ENCODE measurements at places on chromosomes 6 and 20.

GRCh38 chr6:121770943-121771342 lies 335.5 kb downstream of the GJA1 start:
- DNase-seq, result no peak

- DNase-seq, result no peak
These were observed 54.7 kb downstream of the ELOVL5 start for GRCh38 chr6:53294095-53294494.

- DNase-seq, result no peak
These were observed 7.4 kb downstream of the ACSS2 start for GRCh38 chr20:34883809-34884208.

DNA sequence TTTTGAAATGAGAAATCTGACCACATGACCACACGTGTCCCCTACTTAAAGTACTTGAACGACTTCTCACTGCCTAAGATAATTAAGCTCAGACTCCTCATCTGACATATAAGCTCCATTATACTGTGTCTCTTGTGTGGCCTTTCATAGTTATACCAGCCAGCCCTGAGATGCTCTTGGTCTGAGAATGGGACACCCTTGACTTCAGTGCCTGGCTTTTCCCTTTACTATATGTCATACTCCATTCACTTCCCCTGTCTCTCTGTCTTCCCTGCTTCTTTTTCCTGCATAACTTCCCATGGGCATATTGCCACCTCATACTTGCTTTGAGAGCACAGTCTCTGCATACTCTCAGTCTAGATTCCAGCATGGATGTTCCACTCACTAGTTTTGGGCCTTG lies 53.4 kb upstream of the TINAG start:
- DNase-seq, result no peak

DNA sequence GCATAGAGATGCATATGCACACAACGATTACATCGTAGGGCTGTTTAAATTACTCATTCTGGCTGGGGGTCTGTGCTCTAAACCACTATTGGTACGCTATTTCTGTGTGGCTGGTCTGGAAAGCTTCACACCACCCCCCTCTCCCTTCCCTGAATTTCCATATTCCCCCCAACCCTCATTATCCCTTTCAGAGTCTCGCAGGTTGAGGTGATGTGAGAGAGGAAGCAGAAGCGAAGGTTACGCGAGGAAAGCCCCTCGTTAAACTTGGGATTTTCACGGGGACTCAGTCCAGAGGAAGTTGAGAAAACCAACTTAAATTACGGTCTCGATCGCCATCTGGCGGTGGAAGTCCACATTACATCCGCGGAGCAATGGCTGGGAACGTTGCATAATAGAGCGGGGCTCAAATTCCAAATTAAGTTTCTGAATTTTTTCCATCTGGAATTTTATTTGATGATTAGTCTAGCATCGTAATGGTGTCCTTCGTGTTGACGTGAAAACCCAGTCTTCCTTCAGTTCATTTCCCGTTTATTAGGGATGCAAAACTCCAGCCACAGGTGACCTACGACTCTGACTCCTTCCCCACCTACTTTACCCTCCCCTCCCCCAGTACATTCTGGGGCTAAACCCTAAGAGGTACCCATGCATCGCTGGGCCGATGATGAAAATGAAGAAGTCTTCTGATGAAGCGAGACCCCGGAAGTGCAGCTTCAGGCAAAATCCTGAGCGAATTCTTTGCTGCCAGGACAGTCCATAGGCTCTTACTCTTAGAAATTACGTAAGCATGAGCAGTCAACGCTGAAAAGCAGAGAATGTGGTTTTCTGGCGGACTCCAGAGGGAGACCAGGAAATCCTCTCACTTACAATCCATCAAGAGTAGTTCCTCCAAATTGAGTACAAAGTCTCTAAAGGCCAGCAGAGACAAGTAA lies 19.7 kb downstream of the HLA-DOB start:
- DNase-seq, result peak; percentile 55

GRCh38 chr6:118152524-118152923 lies 245.5 kb downstream of the SLC35F1 start:
- no peak for DNase-seq

DNA sequence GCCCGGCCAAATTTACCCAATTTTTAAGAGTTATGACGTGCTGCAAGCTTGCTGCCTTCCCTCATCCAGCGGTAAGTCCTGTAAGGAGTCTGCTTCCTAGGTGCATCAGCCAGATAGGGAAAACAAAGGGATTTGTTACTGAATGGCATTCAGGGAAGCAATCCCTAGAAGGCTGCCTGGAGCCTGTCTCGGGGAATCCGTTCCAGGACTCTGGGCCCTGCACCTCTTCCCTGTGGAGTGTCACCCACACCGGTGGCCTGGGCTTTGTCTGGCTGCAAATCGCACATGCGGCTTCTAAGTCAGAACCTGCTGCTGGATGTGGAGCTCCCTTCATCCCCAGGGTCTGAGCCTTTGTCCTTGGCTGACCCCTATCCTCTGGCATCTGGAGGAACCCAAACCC lies 7.0 kb downstream of the MYT1 start:
- no peak for DNase-seq

- no peak for DNase-seq
These were observed 46.5 kb downstream of the BLOC1S5 start for GRCh38 chr6:8017705-8018104.

- DNase-seq, result no peak
These were observed 68.8 kb downstream of the IBTK start for GRCh38 chr6:82178759-82179112.

DNA sequence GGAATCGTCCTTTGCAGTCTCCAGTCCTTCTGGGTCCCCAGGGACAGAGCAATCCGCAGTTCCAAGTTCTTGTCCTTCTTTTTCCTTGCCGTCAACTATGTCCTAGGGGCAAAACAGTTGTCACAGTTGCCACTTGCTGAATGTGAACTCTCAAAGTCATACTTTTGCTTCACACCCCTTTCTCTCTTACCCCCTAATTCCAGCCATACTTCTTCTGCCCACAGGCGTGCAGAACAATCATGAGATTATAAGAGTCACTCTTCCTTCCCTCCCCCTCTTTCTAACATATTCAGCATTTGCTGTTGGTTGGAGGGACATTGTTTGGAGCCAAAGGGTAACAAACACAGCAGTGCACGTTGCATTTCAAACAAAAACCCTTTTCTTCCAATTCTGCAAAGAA lies 74.4 kb downstream of the BCAS1 start:
- no peak for DNase-seq

- DNase-seq, result no peak
These were observed 38.0 kb downstream of the PDE10A start for GRCh38 chr6:165624871-165625639.

- DNase-seq, result no peak
These were observed 7.4 kb downstream of the FOXA2 start for GRCh38 chr20:22576733-22577514.

DNA sequence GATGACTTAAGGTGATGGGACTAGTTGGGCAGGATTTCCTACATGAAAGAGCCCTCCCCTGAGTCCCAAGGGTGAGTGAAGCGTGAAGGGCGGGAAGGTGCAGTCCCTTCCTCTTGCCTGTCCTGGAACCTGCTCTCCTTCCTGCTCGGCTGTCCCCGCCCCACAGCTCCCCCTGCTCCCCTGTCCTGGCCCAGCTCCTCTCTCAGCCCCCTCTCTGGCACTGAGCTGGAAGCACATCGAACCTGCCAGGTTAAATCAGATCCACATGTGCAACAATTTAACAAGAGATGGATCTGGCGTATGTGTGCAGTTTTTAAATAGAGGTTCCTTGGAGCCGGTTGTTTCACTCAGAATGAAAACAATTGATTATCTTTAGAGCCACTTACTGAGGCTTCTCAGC lies 95.0 kb downstream of the LRFN2 start:
- DNase-seq, result no peak

- no peak for DNase-seq
These were observed 15.9 kb downstream of the UNC5CL start for GRCh38 chr6:41023114-41023513.

- DNase-seq, result no peak
These were observed 505.4 kb downstream of the CD83 start for GRCh38 chr6:14622909-14623505.

- DNase-seq, result no peak
These were observed 9.4 kb downstream of the PLAGL1 start for GRCh38 chr6:143998686-143999085.

DNA sequence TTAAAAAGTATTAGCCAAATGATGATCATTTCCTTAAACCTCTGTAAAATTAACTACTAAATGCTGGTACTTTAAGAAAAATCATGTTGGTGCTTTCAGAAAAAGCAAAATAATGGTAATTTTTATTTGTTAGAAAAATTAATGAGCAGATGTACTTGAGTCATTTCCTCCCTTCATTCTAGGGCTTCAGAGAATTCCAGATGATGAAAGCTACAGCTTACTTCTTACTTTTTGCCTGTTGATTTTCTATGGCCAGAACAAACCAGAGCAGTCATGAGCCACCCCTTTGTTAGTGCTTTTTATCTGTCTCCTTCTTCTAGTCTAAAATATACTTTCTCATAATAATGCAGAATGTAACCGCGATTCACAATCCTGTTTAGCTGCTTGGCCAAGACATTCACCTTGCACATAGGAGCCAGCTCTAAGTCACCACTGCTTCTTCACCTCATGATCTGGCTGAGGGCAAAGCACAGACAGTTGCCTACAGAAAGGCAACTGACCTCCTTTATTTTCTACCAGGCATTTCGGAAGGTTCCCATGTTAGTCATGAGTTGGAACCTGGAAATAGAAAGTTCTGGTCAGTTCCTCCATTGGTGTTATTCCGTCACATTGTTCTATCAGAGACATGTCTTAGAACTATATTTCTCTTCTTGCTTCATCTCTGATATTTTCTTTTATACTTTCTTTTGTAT lies 43.5 kb upstream of the TINAG start:
- no peak for DNase-seq

DNA sequence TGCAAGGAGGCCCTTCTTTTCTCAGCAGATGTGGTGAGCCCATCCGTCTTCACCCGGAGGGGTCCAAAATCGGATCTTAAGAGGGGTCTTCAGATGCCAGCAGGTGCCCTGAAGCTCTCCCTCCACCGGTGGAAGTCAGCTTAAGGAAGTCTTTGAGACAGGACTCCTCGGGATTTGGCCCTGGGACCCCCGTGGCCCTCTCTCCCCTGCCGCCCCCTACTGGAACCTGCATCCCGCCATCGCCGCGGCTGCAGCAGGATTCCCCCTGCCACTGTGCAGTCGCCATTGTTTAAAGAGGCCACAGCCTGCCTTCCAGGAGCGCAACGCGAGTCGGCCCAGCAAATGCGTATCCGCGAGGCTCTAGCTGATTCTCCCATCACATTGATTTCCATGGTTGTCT lies 292.5 kb upstream of the ZNF337 start:
- no peak for DNase-seq

- DNase-seq, result no peak
These were observed 10.9 kb upstream of the SLC17A5 start for GRCh38 chr6:73664701-73665100.

DNA sequence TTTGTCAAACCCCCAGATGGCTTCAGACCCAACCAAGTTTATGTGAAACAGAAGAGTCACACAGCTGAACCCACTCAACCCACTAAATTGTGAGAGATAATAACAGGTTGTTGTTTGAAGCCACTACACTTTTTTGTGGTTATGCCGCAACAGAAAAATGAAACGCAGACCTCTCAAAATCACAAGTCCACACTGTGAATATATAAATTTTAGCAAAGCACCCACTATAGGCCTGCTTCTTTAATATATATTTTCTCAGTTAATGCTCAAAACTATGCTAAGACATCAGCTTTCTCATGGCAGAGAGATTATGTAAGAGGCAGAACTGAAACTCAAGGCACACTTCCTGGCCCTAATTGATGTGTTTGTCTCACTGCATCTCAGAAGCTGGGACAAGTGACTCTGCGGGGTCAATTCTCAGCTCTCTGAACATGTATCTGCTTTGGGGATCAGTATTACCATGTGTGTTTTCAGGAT lies 27.7 kb downstream of the MAP3K5 start:
- no peak for DNase-seq

- DNase-seq, result no peak
These were observed 69.5 kb upstream of the SULF2 start for GRCh38 chr20:47854687-47855212.

GRCh38 chr6:138088326-138088762 lies 18.9 kb downstream of the PERP start:
- DNase-seq, result no peak

All from activated T-helper 1 cell treated with Interleukin-2 at 50 U/mL for 16 hours (primary cell).